Fibroblast of skin of left biceps (primary cell): ENCODE measurements at places on chromosomes 1 and 21.

- DNase-seq: no peak
Observed at GRCh38 chr1:59355361-59355760, 58.5 kb downstream of the FGGY start.

GRCh38 chr1:245467804-245468203 lies 313.0 kb downstream of the KIF26B start:
- no peak for DNase-seq

DNA sequence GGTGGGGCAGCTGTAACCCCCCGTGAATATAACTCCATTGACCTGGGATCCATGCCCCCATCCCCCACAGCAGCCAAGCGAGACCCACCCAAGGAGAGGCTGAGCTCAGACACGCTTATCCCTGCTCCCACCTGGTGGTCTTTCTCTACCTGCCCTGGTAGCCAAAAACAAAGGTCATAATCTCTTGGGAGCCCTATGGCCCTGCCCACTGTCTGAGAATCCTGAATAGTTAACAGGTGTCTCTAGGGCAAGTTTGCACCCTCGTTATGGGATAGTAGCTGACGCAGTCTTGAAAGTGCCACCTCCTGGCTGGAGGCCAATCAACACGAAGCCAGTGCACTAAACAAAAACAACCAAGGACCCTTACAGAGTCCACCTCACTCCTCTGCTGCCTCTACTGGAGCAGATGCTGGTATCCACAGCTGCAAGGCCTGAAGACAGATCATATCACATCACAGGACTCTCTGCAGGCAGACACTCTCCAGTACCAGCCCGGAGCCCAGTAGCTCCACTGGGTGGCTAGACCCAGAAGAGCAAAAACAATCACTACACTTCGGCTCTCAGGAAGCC lies 134.3 kb upstream of the C1orf174 start:
- no peak for DNase-seq

DNA sequence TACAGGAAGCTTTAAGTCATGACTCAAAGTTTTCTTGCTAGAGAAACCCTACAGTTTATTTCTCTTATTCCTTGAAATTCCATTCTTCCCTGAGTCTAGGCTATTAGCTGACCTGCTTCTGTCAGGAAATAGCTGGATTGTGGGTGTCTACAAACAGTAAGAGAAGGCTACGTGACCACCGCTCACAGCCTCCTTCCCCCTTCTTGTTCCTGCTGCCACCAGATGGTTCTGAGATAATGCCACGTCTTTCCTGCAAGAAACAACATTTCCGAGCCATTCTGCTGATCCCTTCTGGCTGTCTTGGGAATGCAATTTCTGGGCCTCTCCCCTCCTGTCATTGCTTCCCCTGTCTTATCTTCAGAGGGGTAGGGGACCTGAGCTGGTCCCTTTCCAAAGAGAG lies 128.9 kb upstream of the SGIP1 start:
- DNase-seq: no peak

DNA sequence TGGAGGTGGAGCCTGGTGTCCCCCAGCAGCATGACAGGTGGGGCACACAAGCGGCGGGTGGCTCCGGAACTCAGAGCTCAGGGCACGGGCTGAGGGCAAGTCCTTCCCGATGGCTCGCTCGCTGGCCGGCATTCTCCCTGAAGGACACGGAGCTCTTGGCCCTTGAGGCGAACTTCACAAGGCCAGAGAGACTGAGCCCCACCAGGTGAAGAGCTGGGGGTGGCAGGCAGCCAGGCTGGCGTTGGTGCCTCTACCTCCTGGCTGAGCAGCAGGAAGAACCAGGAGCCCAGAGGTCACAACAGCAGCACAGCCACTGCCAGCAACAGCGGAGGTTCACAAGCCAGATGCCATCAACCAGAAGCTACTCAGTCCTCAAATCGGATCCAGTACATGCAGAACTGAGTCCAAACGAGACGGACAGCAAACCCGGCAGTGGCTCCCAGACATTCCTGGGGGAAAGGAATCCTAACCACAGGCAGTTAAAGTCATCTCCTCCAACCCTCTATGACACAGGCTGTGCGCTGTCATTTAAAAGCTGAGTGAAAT lies 54.1 kb downstream of the NPHP4 start:
- DNase-seq: peak; percentile 56

- DNase-seq: no peak
Observed at GRCh38 chr1:167191958-167192357, 28.7 kb upstream of the POU2F1 start.

DNA sequence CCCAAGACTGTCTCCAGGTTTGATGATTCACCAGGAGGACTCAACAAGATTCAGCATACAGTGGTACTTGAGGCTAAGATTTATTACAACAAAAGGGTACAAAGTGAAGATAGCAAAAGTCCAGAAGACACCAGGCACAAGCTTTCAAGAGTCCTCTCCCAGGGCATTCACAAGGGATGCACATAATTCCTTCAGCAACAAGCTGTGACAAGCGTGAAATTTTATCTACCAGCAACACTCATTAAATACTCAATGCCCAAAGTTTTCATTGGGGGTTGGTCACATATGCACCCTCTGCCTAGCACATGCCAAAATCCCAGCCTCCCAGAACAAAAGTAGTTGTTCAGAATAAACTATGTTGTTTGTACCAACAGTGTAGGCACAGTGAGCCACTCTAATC lies 62.3 kb downstream of the PRKACB start:
- DNase-seq: no peak

DNA sequence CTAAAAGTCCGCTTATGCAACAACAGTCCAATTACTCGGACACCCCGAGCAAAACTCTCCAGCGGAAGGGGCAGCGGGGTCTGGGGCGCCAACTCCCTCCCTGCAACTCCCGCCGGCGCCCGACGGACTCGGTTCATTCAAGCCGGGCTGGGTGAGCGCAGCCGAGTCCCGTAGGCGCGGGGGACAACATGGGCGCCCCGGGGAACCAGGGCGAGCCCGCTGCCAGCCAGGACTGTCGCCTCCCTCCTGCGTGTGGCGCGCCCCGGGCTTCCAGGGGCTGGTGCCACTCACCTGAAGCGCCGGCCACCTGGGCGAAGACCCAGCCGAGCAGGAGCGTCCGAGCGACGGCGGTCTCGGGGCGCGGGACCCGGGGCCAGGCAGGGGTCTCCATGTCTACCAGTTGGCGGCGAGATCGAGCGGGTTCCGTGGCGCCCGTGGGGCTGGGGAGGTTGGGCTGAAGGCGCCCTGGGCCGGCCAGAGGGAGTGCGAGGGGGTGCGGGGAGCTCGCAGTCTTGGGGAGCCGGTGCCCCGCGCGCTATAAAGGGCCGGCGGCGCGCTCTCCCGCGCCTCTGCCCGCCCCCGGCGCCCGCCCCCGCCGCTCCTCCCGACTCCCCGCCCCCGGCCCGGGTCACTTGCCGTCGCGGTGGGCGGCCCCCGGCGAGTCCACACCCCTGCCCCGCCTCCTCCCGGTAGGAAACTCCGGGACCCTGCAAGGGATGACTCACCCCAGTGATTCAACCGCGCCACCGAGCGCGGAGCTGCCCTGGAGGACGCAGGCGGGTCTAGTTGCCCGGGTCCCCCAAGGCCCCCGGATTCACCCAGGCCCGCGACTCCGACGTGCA lies at the start of gene F3:
TSS of gene F3 (minus strand) at position 514 of the 842 bp plus-strand sequence. CDS start at position 391, 123 bp downstream.
- peak; percentile 62 for DNase-seq

DNA sequence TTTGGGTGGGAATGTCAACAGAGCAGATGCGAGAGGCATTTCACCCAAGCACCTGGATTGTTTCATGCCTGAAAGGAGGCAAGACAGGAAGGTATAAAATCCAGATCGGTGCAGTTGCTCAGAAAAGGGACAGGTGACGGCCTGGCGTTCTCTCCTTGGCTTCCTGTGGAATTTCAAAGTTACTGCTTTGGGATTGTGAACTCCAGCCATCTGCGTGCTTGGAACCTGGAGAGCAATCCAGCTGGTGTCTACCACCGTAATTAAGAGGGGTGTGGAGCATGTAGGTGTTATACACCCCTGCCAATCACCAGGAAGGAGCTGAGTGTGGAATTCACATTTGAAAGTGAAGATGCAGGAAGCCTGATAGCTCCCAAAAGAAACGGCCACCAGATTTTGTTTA lies 286.1 kb downstream of the KIF26B start:
- DNase-seq: no peak

- no peak for DNase-seq
Observed at GRCh38 chr21:46131838-46132651, 23.3 kb downstream of the FTCD start.

DNA sequence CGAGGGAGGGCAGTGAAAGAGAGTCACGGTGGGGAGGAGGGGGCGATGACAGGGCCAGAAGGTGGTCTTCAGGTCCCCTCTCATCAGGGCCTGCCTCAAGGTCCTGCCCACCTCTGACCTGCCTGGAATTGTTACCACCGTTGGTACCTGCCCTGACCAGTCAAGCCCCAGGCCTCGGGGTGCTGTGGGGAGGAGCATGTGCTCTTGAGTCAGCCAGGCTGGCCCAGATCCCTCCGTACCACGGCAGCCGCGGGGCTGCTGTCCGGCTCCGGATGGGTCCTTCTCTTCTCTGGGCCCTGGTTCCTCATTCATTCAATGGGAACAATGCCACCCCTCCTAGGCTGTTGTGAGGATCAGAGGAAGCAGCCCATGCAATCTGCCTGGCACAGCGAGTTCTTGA lies 22.0 kb downstream of the SERINC2 start:
- no peak for DNase-seq
